Panc1 (cell line): ENCODE measurements at places on chromosomes 6 and 20.
A peak's percentile ranks its signal among the peaks of the same experiment; 100 is the strongest.

DNA sequence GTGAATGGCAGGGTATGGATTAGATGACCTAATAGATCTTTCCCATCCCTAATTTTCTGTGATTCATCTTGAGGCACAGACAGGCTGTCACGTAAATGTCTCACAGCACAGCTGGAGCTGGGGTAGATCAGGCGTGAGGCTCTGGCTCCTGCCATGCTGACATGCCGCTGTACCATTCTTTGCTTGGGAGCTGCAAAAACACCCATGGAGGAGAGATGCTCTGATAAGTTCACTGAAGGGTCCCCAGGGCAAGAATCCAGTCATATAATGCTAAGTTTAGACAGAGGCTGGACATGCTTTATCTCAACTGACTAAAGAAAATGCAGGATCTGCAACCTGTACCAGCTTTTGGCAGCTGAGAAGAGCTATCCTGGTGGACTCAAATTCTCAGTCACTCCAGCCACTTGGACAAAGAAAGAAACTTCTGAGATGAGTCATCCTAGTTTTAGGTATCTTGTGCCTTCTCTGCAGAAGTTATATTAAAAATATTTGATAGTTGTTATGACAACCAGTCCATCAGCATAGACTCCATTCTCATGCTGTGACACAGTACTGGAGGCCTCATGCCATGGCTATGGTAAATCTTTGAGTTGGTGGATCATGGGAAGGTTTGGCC lies 185.1 kb upstream of the RAB32 start:
- DNase-seq = no peak

GRCh38 chr20:19735446-19735845 lies 22.6 kb upstream of the RIN2 start:
- peak; percentile 64 for DNase-seq

- no peak for DNase-seq
Measured at GRCh38 chr20:830011-830521, 3.4 kb upstream of the FAM110A start.

GRCh38 chr6:126662966-126663365 lies 323.1 kb downstream of the CENPW start:
- no peak for DNase-seq

GRCh38 chr20:20594171-20594530 lies 118.3 kb downstream of the RALGAPA2 start:
- no peak for DNase-seq

GRCh38 chr6:136137008-136137692 lies 113.0 kb downstream of the MTFR2 start:
- DNase-seq = no peak

GRCh38 chr20:40462566-40462965 lies 226.5 kb downstream of the MAFB start:
- DNase-seq = no peak

GRCh38 chr6:11722220-11722619 lies 56.4 kb downstream of the ADTRP start:
- no peak for DNase-seq

DNA sequence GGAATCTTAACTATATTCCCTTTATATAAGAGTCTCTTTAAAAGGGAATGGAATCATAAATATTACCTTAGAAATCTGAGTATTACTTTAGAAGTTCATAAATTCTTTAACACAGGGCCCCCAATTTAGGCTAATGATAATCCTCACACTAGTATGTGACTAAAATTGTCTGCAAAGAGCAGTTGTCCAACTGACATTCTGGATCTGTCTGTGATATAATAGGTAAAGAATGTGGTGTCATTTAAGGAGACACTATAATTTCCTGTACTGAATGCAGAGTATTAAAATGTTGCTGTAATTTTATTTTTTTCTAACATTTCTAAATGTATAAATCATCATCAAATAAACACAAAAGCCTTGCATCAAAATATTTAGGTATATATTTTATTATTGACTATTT lies 128.5 kb upstream of the DST start:
- DNase-seq = no peak

DNA sequence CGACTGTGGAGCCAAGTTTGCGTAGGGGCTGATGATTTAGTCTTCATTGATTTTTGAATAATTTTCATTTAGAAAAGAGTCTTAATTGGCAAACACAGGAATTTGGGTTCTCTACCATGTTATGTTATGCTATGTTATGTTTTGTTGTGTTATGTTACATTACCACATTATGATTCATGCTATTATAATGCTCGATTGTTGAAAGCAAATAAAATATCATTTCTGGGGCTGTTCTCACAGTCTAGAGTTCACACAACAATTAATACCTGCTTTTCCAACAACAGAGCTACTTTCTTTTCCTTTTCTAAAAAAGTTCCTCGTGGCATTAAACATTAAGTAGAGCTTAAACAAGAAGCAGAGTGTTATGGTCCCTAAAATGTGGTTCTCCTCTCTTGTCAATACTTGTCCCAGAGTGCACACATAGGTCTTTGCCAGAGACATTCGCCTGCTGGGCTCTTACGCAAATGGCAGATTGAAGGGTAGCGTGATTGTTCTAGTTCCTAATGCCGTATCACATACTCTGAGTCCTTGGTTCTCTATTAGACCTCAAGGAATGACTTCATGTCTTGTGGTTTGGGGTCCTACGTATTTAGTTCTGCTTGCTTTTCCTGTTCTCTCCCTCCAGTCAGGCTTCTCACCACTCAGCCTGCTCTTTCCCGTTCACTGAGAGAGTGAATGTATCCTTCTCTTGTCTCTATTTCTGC lies 370.3 kb downstream of the CD109 start:
- no peak for DNase-seq
